ENCODE measurements at places on chromosomes 6 and 20.

DNA sequence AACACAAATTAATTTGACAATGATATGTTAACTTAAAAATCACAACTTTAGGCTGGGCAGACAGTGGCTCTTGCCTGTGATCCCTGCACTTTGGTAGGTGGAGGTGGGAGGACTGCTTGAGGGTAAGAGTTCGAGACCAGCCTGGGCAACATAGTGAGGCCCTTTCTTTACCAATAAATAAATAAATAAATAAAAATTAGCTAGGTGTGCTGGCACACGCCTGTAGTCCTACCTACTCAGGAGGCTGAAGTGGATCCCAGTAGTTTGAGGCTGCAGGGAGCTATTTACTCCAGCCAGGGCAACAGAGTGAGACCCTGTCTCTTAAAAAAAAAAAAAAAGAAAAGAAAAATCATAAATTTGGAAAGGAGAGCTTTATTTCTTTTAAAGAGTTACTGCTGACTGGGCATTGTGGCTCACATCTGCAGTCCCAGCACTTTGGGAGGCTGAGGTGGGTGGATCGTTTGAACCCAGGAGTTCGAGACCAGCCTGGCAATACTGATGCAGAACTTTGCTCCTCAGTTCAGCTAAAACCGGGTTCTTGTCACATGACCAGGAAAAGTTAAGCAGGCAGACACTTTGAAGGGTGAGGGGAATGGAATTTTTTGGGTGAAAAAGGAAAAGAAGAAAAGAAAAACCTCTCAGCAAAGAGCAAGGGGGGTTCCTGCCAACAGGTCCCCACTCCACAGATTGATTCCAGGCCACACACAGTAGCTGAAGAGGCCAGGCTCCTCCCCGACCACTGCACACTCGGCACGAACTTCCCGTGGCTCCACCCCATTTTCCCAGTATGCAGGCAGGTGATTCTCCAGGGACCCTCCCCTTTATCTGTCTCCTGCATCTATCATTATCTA lies 44.0 kb upstream of the DDR1 start:
- DNase-seq, result no peak

DNA sequence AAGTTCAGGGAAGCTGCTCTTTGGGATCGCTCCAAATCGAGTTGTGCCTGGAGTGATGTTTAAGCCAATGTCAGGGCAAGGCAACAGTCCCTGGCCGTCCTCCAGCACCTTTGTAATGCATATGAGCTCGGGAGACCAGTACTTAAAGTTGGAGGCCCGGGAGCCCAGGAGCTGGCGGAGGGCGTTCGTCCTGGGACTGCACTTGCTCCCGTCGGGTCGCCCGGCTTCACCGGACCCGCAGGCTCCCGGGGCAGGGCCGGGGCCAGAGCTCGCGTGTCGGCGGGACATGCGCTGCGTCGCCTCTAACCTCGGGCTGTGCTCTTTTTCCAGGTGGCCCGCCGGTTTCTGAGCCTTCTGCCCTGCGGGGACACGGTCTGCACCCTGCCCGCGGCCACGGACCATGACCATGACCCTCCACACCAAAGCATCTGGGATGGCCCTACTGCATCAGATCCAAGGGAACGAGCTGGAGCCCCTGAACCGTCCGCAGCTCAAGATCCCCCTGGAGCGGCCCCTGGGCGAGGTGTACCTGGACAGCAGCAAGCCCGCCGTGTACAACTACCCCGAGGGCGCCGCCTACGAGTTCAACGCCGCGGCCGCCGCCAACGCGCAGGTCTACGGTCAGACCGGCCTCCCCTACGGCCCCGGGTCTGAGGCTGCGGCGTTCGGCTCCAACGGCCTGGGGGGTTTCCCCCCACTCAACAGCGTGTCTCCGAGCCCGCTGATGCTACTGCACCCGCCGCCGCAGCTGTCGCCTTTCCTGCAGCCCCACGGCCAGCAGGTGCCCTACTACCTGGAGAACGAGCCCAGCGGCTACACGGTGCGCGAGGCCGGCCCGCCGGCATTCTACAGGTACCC lies at the start of gene ESR1:
ESR1 (plus strand) TSS at position 170 of the 858 bp plus-strand sequence; CDS start at position 401, 231 bp downstream.
- no peak for DNase-seq

DNA sequence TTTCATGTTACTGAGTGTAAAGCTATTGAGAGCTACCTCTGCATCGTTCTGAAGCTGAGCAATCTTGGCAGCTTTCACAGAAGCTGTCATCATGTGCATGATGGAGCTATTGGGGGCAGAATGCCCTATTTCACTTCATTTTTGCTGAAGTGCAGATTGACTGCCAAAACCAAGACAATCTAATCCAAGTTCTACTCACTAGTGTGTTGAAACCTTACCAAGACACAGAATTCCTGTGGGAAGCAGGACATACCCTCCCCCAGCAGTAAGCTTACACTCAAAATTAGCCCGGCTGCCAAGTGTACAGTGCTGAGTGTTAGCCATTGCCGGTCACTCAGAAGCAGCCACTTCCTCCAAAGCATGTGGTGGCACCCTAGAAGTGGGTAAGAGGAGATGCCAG lies 177.3 kb upstream of the TENT5A start:
- no peak for DNase-seq

DNA sequence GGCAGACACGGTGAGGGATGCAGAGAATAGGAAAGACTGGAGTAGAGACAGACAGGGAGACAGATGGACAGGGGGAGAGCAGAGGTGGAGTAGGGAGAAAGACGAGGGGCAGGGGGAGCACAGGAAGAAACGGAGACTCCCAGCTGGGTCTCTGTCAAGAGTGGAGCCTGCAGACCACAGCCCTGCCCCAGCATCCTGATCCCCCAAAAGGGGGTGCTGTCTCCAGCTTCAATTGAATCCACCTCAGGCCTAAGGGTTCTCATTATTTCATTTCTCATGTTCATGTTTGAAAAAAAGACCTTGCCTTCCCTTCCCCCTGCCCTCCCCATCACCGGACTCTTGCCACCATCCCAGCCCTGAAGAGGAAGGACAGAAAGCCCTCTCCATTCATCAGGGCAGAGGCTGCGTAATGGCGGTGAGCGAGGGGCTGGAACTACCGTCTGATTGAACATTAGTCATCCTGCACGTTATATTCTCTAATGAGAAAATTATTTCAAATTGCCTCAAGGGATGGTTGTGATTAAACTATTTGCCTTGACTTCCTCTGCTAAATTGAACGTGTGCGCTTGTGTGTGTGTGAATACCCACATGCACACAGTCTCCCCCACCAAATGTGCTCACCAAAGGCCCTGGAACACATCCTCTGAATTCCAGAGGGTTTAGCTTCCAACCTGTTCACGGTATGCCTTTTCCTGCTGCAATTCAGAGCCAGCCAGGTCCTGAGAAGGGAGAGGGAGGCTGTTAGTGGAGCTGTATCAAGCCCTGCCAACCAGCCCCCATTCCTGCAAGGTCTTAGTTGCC lies 98.3 kb downstream of the CDC5L start:
- no peak for DNase-seq

GRCh38 chr6:166119116-166119911 lies 48.3 kb downstream of the TBXT start:
- no peak for DNase-seq

DNA sequence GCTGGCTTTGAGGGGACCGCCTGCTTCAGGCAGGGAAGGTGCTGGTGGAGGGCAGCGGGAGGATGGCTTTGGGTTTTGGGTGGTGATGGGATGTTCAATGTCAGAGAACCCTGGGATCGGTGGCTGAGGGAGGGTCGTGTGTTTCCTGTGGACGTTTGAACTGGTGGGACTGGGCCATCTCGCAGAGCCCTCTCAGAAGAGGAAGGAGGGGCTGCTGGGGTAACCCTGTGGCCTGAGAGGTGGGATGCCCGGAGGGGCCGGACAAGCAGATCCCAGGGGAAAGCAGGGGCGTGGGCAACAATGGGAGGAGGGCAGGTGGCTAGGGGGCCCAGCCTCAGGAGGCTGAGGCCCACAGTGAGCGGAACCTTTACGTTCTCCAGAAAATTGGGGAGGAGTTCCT lies 34.9 kb downstream of the PYGB start:
- peak; percentile 56 for DNase-seq

DNA sequence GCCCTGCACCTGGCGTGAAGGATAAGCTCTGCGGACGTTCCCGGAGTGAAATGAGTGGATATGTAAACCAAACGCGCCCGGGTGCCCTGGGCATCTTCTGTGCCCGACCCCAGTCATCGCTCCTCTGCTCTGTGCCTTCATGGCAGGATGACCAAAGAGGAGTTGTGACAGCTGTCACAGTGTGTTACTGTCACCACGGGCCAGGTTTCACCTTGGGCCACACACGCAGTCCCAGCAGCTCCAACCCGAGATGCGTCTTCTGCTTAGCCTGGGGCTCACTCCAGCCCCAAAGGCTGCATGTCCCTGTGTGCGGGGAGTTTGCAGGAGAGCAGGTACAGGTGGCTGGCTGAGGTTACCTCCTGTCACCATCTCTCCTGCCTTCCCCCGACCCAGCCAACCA lies 311.6 kb downstream of the BMP7 start:
- DNase-seq, result no peak

- no peak for DNase-seq
Observed at GRCh38 chr6:96223695-96224094, 207.9 kb downstream of the FUT9 start.

DNA sequence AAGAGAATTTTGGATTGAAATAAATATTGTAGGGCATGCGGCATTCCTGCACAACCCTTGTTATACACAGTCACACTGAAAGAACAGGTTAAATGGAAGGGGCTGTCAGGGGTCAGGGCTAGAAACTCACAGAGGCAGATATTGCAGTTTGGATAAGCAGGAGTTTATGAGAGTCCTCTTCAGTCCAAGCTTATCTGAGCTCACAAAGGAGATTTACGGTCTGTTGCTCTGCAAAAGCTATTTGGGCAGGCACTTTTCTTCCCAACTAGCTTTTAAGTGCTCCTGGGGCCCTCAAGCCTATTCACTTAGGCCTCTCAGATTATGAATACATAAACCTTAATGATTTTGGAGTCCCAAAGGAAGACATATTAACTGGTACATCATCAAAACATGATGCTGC lies 156.2 kb downstream of the SOX4 start:
- DNase-seq, result no peak

GRCh38 chr6:89997456-89998445 lies 103.5 kb downstream of the GJA10 start:
- no peak for DNase-seq

DNA sequence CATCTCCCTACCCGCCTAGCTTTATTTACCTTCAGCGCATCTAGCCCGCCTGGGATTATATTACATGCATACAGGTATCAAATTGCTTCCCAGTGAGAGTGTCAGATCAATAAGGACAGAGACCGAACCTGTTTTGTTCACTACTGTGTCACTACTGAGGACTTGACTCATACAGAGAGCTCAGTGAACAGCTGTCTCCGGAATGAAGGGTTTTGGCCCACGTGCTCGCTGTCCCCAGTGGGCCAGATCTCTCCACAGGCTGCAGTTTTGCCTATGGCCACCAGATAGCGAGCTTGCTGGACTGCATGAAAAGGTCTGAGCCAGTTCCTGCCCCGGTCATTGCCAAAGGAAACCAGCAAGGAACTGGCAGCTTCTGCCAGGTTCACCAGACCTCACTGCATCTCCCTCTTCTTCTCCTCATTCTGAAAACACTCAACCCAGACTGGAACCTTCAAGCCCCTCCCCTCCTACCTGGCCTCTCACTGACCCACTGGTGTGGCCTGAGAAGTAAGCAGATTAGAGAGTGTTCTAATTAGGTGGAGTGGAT lies 150.8 kb downstream of the ZMYND8 start:
- no peak for DNase-seq

DNA sequence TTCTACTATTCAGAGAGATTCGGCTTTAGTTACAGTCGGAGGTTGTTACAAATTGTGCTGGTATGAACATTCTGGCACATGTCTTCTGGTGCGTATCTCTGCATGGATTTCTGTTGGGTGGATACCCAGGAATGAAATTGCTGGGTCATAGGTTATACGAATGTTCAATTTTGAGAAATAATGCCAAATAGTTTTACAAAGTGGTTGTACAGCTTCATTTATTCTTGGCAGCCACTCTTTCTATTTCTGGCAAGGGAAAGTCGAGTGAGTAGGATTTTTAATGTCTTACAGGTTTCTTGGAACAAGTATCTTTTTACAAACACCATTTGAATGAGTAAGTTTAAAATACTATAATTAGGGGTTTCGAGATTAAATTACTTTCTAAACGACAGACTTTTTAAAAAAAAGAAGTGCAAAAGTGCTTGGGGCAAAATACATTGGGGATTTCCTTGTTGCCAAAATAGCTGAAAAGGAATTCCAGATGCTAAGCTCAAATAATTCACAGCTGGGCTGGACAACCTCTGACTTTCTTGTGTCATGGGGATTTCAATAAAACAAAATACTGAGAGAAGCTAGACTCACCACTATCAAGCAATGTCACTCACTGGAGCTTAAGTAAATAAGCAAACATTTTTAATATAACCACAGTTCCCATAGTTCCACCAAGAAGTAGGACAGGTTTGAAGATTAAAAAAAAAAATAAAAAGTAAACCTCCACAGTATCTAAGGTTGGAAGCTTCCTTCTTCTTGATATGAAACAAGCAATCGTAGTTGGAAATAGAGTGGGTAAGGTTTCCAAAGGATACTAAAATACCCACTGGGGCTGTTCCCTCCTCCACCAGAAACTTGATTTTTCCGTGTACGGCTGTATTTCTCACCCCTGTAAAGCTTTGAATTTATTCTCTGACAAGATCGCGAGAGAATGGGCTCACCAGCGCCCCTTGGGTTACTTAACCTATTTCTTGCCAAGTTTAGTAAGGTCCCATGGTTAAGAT lies 21.6 kb upstream of the GFOD1 start:
- DNase-seq, result no peak

GRCh38 chr6:139373154-139373927 lies 1.1 kb downstream of the CITED2 start:
- DNase-seq, result peak; percentile 66

- DNase-seq, result no peak
Observed at GRCh38 chr6:12150812-12151432, 138.8 kb downstream of the HIVEP1 start.

DNA sequence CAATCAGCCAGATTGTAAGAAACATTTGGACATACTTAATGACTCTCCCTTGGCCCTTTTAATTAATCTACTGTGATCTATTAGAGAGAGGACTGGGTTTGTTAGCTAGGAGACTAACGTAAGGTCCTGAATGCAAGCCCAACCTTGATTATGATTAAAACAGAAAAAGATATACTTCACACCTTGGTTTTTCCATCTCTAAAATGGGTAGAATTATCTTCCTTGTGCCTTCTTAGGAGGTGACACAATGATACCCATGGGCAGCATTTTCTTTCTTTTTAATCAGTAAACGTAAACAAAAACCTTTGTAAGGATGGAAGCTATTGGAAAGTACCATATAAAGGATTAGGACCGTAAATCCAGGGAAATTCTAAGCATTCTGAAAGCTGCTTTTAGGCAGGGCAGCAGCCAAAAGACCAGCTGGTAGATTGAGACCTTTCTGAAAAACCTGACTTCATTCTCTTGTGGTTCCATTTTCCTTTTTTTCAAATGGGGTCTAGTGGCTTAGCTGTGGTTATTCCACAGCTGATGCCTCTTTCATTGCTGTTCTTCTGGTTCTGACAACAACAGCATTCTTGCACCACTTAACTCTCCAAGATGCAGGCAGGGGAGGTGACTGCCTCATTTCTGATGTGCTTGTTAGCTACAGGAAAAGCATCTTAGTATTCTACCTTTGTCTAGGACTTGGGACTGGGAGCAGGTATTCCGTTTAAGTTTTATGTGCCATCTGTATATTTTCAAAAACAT lies 27.4 kb downstream of the RREB1 start:
- DNase-seq, result no peak
